Left colon (tissue), 2 donors: ENCODE measurements at places on chromosomes 4 and X.

DNA sequence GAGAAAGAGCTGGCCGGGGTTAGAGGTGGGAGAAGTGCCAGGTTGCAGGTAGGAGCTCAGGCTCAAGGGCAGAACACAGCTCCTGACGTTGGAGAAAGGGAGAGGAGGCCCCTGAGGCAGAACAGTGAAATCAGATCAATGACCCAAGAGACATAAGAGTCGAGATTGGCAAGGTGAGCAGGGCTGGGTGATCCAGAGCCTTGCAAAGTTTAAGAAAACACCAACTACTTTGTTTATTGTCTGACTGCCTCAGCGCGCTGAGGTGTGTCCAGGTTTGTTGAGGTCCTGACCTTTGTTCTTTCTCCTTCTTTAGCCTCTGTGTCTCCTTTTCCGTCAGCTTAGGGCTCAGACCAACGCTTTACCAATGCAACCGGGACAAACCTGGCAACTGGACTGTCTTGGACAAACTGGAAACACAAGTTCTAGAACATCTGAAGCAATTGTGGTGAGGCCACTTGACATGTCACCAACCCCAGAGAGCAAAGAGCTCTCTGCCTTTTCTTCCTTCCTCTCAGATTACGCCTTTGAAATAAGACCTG lies 28.3 kb downstream of the CHRNA9 start:
- peak; percentile 41 for DNase-seq

- DNase-seq: peak; percentile 71
Observed at GRCh38 chrX:54182194-54182863, 725 bp downstream of the FAM120C start.

DNA sequence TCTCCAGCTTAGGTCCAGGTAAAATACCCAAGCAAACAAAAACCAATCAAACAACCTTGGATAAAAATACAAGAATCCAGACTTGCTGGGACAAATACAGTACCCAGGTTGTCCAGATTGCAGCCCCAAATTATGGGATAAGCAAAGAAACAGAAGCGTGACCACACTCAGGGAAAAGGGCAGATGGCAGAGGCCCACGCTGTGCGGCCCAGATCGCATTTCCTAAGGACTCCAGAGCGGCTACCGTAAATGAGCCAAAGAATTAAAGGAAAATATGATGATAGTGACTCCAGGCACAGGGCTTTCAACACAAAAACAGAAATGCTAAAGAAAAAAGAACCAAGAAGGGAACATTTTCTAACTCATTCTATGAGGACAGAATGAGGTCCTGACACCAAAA lies 50.3 kb downstream of the FGFRL1 start:
- DNase-seq: no peak

DNA sequence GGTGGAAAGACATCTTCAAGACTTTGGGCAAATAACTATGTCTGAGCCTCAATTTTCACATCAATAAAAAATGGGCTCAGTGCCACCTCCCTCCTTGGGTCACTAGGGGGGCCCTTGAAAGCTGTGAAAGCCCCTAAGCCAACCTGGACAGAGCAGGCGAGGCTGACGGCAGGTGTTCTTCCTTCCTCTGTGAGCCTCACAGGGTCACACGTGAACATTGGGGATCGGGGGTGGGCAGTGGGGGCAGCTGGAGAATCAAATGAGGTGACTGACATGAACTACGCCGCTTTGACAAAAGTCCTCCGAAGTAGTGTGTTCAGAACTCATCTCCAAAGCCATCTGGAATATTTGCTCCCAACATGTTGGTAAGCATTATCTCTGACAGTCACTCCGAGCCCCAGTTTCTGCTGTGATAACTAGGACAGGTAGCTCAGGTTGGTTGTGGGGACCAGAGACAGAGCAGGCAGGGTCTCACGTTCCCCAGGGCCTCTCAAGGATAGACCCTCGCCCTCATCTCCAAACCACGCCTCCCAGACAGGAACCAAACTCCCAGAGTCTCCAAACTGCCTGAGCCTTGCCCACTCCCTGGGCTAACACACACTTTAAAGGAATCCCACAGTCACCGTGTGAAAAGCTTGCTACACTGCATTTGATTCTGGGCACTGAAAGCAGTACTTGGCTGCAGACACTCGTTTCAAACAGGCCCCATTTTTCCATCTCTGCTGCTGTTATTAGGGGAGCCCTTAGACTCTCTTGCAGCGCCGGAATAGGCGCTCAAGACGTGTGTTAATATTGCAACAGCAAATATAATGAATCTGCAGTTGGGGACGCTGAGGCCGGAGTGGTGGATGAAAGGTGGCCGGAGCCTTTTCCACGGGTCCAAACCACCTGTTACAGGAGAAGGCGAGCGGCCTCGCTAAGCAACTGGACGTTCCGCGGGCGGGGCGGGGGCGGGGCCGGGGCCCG lies 717 bp upstream of the WFS1 start:
- no peak for DNase-seq

GRCh38 chrX:57595381-57595811 lies 3.6 kb downstream of the ZXDB start:
- DNase-seq: no peak

- DNase-seq: peak; percentile 36
Observed at GRCh38 chr4:91359041-91360031, 944.4 kb upstream of the GRID2 start.

DNA sequence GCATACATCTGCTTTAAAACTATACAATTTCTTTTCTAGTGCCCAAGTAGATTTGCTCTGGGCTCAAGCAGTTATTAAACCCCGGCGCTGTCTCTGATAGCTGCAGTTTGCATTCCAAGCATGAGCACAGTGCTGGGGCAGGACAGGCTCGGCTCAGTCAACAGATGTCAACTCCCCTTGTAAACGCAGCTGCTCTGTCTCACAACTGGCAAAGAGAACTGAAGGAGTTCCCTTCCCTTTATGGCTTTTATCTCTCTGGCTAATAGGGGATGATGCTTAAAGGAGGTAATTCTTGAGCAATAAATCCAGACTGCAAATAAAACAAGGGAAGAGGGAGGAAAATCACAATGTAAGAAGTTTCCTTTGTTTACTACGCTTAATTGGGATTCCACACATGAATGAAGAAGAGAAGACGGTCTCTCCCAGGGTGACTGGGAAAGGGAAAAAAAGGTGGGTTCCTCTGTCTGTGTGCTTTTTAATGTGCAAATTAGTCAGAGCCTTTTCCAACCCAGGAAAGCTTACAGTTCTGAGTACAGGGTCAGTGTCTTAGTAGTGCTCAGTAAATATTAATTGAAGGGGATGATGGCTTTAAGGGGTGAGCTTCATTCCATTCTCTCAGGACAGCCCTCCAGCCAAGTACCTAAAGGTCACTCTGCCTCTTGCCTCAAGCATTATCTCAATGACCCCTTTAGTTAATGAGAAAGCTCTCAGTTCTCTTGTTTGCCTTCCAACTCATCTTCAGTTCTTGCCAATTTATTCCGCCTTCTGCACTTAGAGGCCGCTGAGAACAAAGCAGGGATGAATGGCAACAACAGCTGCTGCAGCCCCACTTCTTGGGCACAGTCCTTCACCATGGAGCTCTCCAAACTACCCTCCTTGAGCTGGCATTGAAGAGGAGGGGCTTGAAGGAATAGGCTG lies 155.7 kb upstream of the JADE1 start:
- peak; percentile 46 for DNase-seq

GRCh38 chr4:150366487-150366999 lies 215.4 kb upstream of the MAB21L2 start:
- DNase-seq: no peak

- DNase-seq: no peak
Observed at GRCh38 chr4:10275696-10276095, 159.1 kb upstream of the WDR1 start.

DNA sequence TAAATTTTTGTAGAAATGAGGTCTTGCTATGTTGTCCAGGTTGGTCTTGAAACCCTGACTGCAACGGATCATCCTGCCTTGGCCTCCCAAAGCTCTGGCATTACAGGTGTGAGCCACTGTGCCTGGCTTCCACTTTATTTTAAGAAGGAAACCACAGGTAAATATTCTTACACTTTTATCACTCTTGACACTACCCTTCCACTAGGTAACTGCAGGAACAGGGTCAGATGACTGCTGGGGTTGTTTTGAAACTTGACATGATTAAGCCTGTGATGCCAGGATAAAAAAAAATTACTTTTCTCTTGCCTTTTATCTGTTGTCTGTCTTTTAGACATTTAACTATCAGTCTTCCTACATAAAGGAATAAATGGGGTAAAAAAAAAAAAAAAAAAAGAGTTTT lies 43.5 kb downstream of the COQ2 start:
- DNase-seq: no peak

- no peak for DNase-seq
Observed at GRCh38 chr4:141909541-141909940, 273.2 kb downstream of the IL15 start.

GRCh38 chrX:13102636-13103035 lies 58.2 kb upstream of the FAM9C start:
- no peak for DNase-seq

- DNase-seq: no peak
Observed at GRCh38 chr4:113851816-113852215, 90.3 kb upstream of the CAMK2D start.

DNA sequence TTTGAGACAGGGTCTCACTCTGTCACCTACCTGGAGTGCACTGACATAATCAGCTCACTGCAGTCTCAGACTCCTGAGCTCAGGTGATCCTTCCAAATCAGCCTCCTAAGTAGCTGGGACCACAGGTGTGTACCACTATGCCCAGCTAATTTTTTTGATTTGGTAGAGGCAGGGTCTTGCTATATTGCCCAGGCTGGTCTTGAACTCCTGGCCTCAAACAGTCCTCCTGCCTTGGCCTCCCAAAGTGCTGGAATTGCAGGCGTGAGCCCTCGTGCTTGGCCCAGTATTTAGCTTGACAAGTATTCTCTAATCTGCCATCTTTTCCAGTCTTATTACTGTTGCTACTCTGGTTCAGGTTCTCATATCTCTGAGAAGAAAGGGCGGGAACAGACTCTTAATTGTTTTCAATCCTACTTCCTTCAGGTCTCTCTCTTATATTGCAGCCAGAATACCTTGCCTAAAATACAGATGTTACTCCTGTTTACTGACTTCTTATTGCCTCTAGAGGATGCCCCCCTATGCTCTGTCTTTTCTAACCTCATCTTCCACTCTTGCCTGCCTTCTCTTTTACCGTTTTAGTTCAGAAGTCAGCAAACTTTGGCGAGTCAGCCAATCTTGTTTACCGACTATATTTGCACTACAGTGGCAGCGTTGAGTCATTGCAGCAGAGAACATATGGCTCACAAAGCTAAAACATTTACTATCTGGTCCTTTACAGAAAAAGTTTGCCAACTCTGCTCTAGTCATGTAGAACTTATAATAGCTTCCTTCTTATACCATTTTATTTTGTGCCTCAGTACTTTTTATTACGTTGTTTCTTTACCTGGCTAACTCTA lies 19.0 kb downstream of the MRPL1 start:
- no peak for DNase-seq

DNA sequence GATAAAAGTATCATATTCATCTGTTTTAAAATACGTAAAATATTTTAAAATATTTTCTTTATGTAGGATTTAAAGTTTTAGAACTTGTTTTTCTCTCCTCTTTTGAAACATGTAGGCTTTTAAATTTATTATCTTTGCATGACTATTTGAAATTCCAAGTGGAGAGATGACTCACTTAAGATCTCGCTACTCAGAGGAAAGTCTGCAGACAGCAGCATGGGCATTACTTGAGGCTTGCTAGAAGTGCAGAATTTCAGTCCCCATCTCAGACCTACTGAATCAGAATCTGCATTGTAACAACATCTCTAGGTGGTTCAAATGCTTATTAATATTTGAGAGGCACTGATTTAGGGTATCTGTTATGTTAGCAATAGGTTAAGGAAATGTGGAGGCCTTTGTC lies 225.7 kb upstream of the ARX start:
- no peak for DNase-seq

DNA sequence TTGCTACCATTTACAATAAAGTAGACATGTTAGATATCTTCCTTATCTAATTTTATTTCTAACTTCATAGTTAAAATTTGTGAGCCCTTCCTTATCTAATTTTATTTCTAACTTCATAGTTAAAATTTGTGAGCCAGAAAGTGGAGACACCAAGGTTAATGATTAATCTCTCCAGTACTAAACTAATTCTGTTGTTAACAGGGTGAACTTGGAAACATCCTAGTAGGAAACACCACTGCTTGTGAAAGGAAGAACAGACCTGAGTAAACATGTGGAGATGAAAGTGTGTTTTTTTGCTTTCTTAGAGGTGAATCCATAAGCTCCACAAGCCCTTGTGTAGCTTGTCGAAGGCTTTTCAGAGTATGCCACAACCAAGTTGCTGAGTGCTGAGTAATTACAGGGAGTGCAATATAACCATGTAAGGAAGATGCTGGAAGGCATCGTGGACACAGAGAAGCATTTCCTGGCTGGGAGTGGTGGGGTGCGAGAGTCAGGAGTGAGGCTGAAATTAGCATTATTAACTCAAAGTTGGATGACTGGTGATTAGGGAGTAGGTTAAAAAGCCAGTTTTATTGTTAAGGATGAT lies 118.6 kb upstream of the NEIL3 start:
- no peak for DNase-seq

DNA sequence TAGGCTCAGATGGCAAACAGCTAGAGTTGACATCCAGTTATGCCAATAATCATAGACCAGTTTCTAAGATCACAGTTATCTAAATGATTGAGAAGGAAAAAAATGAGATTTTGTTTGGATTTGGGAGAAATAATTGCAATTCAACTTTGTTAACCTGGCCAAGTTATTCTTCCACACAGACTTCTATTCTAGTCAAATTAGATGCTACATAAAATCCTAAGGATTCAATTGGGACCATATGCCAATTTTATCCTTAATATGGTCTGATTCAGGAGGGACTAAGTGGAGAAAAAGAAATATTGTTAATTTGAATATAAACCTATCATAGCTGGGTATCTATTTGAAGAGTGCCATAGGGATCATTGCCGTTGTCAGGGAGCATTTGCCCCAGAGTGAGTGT lies 178.3 kb upstream of the SLC7A11 start:
- DNase-seq: no peak

- no peak for DNase-seq
Observed at GRCh38 chrX:55120761-55121358, 32.0 kb downstream of the PAGE2 start.

GRCh38 chr4:155062948-155063347 lies 145.5 kb upstream of the NPY2R start:
- no peak for DNase-seq

DNA sequence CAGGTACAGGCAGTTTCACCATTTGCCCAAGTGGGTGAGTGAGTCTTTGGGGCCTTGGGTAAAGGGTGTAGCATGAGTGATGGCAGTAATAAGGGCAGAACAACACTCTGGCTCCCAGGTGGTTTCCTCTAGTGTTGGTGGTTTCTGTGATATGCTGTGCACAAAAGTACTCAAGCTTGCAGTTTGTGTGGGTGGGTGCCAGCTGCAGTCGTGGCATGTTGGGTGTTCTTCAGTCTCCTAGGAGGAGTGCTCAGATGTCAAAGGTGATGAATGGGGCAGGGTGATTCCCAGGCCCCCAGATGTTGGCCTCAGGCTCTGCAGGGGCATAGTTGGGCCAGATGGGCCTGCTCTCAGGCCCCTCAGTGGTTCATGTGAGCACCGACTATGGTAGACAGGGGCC lies 166.1 kb upstream of the KLF8 start:
- no peak for DNase-seq
